HT-29 (cell line): ENCODE measurements at places on chromosomes 1 and 21.

DNA sequence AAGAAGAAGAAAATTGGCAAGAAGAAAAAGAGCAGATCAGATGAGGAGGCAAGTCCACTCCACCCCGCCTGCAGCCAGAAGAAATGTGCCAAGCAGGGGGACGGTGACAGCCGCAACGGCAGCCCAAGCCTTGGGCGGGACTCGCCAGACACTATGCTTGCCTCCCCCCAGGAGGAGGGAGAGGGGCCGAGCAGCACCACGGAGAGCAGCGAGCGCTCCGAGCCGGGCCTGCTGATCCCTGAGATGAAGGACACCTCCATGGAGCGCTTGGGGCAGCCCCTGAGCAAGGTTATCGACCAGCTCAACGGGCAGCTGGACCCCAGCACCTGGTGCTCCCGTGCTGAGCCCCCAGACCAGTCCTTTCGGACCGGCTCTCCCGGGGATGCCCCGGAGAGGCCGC lies 9.0 kb upstream of the SLC25A34 start:
- no peak for DNase-seq

- no peak for DNase-seq
Measured at GRCh38 chr1:214364386-214364785, 83.4 kb downstream of the SMYD2 start.

- no peak for DNase-seq
Measured at GRCh38 chr1:183732236-183732880, 72.6 kb upstream of the RGL1 start.

DNA sequence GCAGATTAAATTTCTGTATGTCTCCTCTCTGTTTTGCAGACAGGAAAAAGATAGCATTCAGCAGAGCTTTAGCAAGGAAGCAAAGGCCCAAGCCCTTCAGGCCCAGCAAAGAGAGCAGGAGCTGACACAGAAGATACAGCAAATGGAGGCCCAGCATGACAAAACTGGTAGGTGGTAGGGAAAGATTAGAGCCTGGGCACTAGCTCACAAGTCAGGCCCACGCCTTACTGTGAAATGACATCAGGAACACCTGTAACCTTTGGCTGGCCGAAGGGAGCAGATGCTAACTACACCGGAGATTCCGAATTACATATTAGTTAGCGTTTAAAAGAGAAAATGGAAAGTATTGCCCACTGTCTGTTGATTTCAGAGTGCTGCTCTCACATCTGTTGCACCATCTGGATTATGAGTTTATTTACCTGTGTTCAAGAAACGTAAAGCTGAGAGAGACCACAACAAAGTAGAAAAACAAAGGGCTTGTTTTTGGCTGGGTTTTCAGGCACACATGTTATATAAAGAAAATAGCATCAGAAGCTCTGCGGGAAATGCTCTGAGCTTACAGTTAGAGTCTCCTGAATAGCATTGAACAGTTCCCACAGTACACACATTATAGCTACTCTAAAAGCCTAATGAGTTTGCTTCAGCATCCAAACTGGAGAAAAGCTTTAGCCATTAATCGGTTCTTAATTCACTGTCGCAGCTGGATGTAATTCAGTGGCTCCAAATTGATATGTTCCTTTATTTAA lies 160.0 kb downstream of the SDCCAG8 start:
- DNase-seq, result no peak

GRCh38 chr21:45409466-45410150 lies 4.6 kb downstream of the COL18A1 start:
- DNase-seq, result no peak

GRCh38 chr1:115473986-115474565 lies 136.0 kb upstream of the NGF start:
- no peak for DNase-seq

DNA sequence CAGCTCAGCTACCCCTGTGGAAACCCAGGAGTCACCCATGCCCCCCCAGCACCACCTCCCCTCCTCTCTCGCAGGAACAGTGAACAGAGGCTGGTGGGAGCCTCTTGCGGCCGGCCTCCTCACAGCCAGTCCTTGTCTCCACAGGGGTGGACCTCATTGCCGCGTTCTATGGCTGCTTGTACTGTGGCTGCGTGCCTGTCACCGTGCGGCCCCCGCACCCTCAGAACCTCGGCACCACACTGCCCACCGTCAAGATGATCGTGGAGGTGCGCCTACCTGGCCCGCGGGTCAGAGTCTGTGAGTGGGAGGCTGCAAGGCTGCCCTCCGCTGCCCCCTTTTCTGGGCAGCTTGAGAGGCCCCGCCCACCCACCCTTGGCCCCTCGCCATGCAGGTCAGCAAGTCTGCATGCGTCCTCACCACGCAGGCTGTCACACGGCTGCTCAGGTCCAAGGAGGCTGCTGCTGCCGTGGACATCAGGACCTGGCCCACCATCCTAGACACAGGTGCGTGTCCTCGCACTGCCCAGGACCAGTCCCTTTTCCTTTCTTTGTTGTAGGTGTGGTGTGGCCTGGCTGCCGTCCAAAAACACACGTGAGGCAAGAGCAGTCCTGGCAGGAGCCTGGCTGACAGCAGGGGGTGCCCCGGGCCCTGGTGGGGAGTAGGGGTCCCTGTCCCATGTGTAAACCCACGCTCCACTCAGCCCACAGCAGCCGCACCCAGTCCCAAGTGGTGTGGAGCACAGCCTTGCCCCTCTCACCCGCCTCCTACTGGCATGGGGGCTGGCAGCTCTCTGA lies 50.3 kb downstream of the S100B start:
- DNase-seq, result no peak

- DNase-seq, result no peak
Measured at GRCh38 chr21:40647706-40648105, 199.3 kb downstream of the DSCAM start.

- no peak for DNase-seq
Measured at GRCh38 chr1:37661401-37661800, 26.7 kb upstream of the RSPO1 start.

- DNase-seq, result no peak
Measured at GRCh38 chr21:40140675-40141074, 273.4 kb downstream of the PCP4 start.

DNA sequence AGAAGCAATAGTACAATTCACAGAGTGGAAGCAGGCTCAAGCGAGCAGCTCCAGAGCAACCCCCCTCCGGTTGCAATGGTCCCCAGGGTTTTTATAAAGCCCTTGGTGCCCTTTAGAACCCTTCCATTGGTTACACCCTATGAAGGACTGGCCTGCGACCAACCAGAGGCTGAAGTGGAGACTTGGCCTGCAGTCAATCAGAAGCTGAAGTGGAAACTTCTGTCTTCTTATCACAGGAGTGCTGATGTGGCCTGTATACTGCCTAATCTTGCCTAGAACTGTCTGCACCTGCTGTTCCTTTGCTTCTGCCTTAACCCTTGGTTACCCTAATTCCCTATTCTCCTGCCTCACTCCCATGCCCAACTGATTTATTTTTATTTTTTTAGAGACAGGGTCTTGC lies 15.4 kb upstream of the FRRS1 start:
- DNase-seq, result no peak

DNA sequence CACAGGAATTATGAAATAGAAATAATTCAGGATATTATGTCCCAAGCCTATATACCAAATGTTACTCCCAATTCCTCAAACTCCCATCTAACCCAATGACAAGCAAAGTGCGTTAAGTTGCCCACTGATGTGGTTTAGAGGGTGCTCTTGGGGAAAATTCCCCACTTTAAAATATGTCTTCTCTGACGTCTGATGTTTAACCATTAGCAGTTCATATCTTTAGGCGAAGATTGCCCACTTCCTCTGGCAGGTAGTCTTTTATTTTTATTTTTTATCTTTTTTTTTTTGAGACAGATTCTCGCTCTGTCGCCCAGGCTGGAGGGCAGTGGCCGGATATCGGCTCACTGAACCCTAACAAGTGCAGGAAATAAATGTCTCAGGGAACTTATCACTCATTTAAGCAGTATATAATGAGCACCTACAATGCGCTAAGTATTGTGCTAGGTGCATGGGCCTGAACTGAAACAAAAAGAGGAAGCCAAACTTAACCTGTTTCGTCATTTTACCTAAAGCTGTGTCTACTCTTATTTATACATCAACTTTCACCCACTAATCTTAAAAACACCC lies 1.3 kb upstream of the LYST start:
- DNase-seq, result no peak

GRCh38 chr1:244918421-244919319 lies 54.3 kb upstream of the HNRNPU start:
- peak; percentile 18 for DNase-seq

GRCh38 chr1:60589046-60589748 lies 493.2 kb upstream of the NFIA start:
- no peak for DNase-seq

- peak; percentile 46 for DNase-seq
Measured at GRCh38 chr1:225426395-225427234, 1.2 kb downstream of the LBR start.

- DNase-seq, result no peak
Measured at GRCh38 chr1:60229821-60230220, 156.3 kb upstream of the C1orf87 start.

- no peak for DNase-seq
Measured at GRCh38 chr1:66476774-66477173, 57.2 kb upstream of the SGIP1 start.

DNA sequence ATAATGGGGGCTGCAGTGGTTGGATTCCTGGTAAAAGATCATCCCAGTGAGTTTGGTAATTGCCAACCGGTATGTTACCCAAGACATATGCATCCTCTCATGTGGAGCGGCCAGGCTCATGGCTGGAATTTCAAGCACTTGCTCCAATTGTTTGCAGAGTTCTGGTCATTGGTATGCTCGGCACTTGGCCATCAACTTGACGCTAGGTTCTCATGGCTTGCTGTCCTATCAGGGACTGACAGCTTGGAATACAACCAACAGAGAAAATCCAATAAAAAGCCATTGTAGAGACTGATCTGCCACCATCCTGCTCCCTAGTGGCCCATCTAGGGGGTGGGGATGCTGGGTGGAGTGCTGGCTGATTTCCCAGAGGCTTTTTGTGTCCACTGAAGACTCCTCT lies 120.9 kb downstream of the EDEM3 start:
- no peak for DNase-seq

DNA sequence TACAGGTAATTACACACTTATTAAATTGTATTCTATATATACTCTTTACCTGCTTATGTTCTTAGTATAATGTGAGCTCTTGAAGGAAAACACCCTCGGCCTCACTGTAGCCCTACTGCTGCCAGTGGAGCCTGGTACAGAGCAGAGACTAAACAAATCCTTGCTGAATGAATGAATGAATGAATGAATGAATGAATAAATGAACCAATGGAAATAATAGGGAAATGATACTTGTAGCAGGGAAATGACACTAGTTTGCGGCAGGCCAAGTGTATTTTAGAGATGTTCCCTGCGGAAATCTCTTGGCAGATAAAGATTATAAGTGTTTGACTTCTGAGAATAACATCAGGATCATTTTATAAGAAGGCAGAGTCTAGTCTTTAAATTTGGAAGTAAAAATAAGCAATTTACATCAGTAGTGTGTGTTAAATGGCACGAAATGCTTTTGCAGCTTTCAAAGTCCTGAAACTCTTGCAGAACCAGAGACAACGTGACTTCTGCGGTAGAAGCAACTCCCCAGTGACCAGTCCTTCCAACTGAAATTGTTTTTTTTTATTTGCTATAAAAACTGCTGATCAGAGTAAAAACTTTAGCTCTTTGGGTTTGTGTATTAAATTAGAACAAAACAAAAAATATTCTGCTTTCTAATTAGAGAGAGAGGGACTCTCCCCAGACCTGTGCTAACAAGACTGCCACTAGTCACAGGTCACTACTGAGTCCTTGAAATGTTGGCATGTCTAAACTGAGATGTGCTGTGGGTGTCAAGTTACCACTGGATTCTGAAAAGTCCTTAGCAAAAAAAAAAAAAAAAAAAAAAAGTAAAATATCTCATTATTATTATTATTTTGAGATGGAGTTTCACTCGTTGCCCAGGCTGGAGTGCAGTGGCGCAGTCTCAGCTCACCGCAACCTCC lies 199.3 kb upstream of the MAP1LC3C start:
- DNase-seq, result no peak

GRCh38 chr1:87327376-87328271 lies 1.1 kb upstream of the LMO4 start:
- peak; percentile 41 for DNase-seq

GRCh38 chr1:54324251-54325140 lies 81.7 kb downstream of the SSBP3 start:
- no peak for DNase-seq
